T-cell (primary cell): ENCODE measurements at places on chromosomes 16 and 17.

DNA sequence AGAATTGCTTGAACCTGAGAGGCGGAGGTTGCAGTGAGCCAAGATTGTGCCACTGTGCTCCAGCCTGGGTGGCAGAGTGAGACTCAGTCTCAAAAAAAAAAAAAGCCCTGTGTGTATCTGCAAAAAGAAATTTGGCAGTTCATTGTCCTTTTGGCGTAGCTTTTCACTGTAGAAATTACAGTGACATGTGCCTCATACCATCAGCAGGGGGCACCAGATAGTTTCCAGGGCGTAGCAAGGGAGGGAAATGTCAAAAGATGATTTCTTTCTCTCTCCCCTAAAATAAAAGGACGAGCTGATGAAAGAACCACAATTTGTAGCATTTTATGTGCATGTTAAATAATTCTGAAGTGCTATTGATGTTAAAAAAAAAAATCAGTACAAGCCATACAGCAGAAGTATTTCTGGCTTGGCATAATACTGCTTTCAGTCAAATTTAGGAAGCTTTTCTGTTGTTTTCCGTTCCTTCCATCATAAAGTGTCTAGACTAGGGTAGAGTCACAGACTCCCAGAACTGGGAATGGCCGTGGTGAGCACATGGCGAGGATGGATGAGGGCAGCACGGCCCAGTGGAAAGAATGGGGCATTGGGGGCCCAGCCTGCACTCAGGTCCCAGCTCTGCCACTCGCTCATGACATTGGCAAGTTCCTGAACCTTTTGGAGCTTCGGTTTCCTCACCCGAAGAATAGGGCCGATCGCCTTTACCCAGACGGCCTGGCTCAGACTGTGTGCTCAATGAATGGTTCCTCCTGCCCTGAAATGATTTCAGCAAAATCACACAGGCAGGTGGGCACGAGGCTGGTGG, 59.8 kb upstream of the RPH3AL start:
- peak overlapping the region; percentile 83 for H3K4me3 ChIP-seq
- H3K27me3 ChIP-seq = no peaks in the 10 kb centered on the region
- peak overlapping the region; percentile 69 for H3K27ac ChIP-seq
- DNase-seq = peak; percentile 59
- peaks cover 5% of the 10 kb centered on the region for H3K36me3 ChIP-seq
- peaks cover 57% of the 10 kb centered on the region for H3K4me1 ChIP-seq

GRCh38 chr16:89155184-89155679, 16.3 kb upstream of the CDH15 start:
- H3K36me3 ChIP-seq = peaks cover 4% of the 10 kb centered on the region
- H3K27ac ChIP-seq = no peak overlapping the region
- H3K27me3 ChIP-seq = no peaks in the 10 kb centered on the region
- no peak overlapping the region for H3K4me3 ChIP-seq

GRCh38 chr16:28897826-28898225, 19.5 kb downstream of the ATP2A1 start:
- no peaks in the 10 kb centered on the region for H3K27me3 ChIP-seq
- H3K27ac ChIP-seq = no peak overlapping the region
- no peak overlapping the region for H3K4me3 ChIP-seq
- no peak for DNase-seq
- no peaks in the 10 kb centered on the region for H3K36me3 ChIP-seq

DNA sequence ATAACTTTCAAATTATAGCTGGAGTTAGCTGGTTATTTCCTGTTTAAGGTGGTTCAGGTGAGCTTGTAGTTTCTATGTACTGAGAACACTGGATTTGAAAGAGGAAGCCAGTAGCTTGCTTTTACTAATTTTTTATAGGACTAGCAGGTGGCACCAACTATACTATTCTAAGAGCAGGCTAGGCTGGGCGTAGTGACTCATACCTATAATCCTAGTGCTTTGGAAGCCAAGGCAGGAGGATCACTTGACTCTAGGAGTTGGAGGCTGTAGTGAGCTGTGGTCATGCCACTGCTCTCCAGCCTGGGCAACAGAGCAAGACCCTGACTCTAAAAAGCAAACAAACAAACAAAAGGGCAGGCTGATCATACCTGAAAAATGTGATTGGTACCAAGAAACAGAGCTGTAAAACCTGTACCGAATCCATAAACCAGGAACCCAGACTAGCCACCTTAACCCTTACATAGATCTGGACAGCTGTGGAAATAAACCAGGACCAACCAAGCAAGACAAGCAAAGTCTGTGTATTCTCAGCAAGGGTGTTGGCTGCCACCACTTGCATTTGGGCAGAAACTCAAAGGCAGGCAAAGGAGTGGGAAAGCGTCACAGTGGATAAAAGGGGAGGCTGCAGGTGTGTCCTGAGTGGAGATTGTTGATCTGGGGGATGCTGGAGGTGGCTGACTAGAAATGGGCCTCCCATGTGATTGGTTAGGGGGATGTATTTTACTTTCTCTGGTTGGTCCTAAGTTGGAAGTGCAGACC, 36.3 kb downstream of the SLC47A1 start:
- no peak for DNase-seq
- H3K36me3 ChIP-seq = no peaks in the 10 kb centered on the region
- peaks cover 10% of the 10 kb centered on the region for H3K27me3 ChIP-seq
- no peak overlapping the region for H3K4me3 ChIP-seq
- no peak overlapping the region for H3K27ac ChIP-seq

DNA sequence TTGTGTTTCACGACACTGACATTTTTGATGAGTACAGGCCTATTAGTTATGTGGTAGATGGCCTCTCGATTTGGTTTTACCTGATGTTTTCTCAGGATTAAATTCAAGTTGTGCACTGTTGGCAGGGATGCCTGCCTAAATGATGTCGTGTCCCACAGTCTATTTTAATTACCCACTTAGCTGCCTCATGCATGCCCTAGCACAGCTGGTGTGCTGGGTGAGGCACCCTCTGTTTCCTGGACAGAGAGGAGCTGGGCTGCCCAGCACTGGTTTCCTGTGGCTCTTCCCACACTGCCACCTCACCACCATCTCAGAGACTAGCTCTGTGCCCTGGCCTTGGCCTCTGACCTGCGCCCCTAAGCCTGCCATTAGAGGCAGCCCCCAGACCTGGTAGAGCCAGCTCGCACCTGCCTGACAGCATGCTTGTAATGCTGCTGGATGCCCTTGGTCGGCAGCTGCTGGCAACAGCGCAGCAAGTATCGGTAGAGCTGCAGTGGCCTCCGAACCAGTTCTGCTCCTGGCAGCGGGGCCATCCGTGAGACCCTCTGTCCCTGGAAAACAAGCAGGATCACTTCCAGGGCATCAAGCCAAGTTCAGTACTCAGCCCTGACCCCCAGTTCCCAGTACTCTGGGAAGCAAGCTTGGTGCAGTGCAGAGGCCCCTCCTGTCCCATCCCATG, 10.9 kb downstream of the LYRM9 start:
- H3K4me3 ChIP-seq = no peak overlapping the region
- H3K4me1 ChIP-seq = peaks cover 12% of the 10 kb centered on the region

- H3K4me3 ChIP-seq = no peak overlapping the region
- DNase-seq = no peak
- H3K36me3 ChIP-seq = no peaks in the 10 kb centered on the region
- H3K27me3 ChIP-seq = peaks cover 7% of the 10 kb centered on the region
Observed at GRCh38 chr16:27033281-27033979, 33.3 kb upstream of the C16orf82 start.

DNA sequence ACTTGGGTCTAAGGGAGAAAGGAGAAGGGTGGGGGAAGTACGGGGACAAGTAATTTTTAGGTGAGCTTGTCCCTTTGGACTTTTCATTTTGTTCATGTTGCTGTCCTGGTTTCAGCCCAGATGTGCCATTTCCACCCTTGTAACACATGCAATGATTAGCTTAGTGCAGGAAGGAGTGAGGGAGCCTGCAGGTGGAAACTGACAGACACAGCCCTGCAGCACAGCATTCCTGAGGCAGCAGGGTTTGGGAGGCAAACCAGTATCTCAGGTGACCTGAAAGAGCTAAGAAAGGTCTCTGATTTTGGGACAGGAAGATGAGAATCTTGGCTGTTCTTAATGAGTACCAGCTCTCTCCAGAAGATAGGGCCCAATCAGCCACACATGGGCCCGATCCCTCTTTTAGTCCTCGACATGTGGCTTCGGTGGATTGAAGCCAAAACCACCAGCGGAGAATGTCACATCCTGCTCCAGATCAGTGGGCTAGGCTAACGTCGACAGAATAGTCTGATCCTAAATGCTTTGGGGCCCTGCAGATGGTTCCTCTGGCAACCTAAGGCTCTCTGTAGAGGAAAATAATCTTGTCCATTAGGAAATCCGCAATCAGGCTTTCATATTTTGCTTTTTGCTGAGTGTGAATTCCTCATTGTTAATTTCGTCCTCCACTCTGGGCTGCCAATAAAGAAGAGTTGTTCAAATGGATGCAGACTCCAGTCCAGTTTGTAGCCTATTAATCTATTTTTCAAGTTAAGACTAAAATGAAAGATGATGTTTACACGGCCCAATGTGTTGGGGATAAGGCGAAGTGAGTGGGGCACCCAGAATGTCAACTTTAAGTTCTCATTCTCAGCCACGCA, 3.8 kb upstream of the RNF157 start:
- no peak overlapping the region for H3K4me3 ChIP-seq
- H3K4me1 ChIP-seq = peaks cover 67% of the 10 kb centered on the region
- no peak overlapping the region for H3K27ac ChIP-seq
- H3K27me3 ChIP-seq = peaks cover 12% of the 10 kb centered on the region
- no peaks in the 10 kb centered on the region for H3K36me3 ChIP-seq
- no peak for DNase-seq

GRCh38 chr17:41812381-41813151, at the start of gene FKBP10:
Gene FKBP10, plus strand, starts transcription at chr17:41813004. Its CDS starts 31 bp downstream, at chr17:41813035.
- peak within 1 kb of the TSS; percentile 64 for H3K4me3 ChIP-seq
- H3K27ac ChIP-seq = no peak within 1 kb of the TSS
- no peaks in the 10 kb centered on the region for H3K27me3 ChIP-seq
- DNase-seq = peak; percentile 42
- H3K4me1 ChIP-seq = peaks cover 33% of the 10 kb centered on the region
- H3K36me3 ChIP-seq = no peaks in the 10 kb centered on the region

- no peak overlapping the region for H3K27ac ChIP-seq
- H3K36me3 ChIP-seq = peaks cover 26% of the 10 kb centered on the region
- no peaks in the 10 kb centered on the region for H3K27me3 ChIP-seq
- no peaks in the 10 kb centered on the region for H3K4me1 ChIP-seq
Observed at GRCh38 chr17:17060930-17061329, 18.7 kb downstream of the MPRIP start.

GRCh38 chr17:48022901-48023300, 14.7 kb downstream of the COPZ2 start:
- H3K4me1 ChIP-seq = peaks cover 36% of the 10 kb centered on the region
- DNase-seq = no peak
- no peaks in the 10 kb centered on the region for H3K36me3 ChIP-seq

DNA sequence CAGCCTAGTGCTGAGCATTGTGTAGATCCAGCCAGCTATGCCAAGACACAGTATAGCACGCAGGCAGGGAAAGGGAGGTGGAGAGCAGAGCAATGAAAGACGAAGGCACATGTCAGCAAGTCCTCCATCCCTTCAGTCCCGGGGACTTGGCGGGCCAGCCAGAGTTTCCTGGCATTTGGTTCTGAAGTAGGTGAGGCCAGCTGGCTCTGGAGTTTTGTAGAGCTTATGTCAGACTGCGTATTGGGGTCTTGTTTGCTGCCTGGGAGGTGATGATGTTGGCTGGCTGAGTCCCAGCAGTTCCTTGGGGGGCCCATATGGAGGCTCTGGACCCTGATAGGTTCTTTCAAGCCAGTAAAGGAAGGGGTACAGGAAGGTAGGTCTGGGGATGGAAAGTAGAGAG, 55.7 kb upstream of the AKTIP start:
- no peak overlapping the region for H3K27ac ChIP-seq
- H3K4me3 ChIP-seq = no peak overlapping the region
- H3K4me1 ChIP-seq = no peaks in the 10 kb centered on the region
- H3K27me3 ChIP-seq = no peaks in the 10 kb centered on the region
- DNase-seq = no peak

GRCh38 chr17:15941781-15942180, 3.1 kb upstream of the ADORA2B start:
- H3K27me3 ChIP-seq = peaks cover 50% of the 10 kb centered on the region
- no peak for DNase-seq
- no peak overlapping the region for H3K4me3 ChIP-seq
